ENCODE measurements at places on chromosomes 1 and 21. TPM values are rescaled to one million over a fixed set of nuclear protein-coding genes. Genes with fewer than 3 reads are reported as not detected.
A peak's percentile ranks its signal among the peaks of the same experiment; 100 is the strongest.

DNA sequence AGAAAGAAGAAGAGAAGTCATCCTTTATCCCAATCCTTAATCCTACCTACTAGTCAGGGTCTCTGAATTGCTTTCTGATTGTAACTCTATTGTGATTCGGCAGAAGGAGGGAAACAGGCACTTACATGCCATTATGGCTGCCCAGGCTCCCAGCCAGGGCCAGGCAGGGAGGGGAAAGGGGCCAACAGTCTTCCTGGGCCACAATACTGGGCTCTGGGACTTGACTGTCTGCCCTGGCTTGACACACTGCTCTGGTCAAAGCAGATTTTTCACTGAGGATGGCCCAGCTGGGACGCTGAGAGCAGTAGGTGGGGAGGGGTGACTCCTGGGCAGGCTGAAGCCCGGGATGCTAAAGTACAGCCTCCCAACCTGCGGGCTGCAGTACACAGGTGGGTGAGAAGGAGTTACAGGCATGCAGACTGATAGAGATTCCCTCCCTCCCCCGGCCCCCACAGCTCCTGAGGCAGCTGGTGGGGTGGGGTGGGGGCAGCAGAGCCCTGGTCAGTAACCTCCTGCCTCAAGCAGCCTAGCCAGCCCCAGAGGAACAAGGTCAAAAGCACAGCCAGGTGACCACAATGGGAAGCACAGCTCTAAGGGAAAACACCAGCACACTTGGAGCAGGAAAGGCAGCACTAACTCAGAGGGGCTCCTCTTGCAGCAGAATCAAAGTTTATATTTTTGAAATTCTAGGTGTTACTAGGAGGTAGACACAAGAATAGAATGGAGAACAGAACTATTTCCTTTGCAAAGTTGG lies 25.3 kb downstream of the KCND3 start:
- no peak for DNase-seq

- no peak for DNase-seq
Measured at GRCh38 chr1:104309673-104310072, 560.0 kb downstream of the AMY1C start.

GRCh38 chr1:162128693-162129356 lies 59.3 kb downstream of the NOS1AP start:
- DNase-seq = no peak

DNA sequence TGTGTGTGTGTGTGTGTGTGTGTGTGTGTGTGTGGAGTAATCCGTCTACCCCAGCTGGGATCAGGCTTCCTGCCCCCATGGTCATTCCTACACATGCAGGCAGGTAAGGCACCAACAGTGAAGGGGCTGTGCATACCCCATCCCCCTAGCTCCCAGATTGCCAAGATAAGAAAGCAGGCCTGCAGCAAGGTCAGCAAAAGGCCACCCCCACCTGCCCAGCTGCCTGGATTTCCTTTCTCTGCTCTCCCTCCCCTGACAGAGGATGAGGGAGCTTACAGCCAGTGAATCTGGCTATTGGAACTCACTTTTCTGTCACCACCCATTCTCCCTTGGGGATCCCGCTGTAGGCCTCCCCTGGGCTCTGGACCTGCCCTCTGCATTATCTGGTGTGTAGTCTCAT lies 7.9 kb downstream of the ALX3 start:
- DNase-seq = no peak

DNA sequence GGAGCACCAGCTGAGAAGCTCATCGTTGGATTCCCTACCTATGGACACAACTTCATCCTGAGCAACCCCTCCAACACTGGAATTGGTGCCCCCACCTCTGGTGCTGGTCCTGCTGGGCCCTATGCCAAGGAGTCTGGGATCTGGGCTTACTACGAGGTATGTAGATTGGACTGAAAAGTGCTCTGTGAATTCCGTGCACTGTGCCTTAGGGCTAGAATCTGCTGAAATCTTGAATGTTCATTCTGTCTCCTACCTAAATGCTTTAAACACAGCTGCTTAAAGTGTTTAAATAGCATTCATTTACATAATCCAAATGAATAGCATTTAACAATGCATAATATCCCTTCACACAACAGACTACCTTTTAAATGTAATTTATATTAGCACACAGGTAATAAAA lies 27.9 kb downstream of the CHIA start:
- DNase-seq = no peak

DNA sequence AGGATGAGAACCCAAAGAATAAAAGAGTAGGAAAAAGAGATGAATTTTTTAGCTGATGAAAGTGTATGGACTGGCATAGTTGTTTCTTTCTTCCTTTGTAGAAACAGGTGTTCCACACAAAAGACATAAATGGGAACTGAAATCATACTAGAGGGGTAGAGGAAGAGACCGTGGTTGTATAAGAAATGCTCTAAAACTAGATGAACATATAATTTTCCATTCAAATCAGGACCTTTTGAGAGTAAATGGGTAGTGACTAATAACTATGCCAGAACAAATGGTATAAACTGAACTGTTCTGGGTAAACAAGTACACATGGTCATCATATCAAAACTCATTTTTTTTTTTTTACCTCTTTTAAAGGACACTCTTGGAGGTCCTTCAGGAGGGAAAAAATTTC lies 344.2 kb downstream of the VAV3 start:
- DNase-seq = no peak

- DNase-seq = no peak
Measured at GRCh38 chr1:168888418-168888817, 159.4 kb upstream of the DPT start.

GRCh38 chr1:48960320-48960719 lies 183.6 kb upstream of the BEND5 start:
- no peak for DNase-seq

DNA sequence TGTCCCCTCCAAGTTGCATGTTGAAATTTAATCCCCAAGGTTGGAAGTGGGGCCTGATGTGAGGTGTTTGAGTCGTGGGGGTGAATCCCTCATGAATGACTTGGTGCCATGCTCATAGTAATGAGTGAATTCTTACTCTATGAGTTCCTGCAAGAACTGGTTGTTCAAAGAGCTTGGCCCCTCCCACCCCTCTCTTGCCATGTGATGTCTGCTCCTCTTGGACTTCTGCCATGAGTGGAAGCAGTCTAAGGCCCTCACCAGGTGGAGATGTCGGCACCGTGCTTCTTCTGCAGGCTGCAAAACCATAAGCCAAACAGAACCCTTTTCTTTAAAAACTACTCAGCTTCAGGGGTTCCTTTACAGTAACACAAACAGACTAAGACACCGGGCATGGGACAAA lies 14.3 kb downstream of the G0S2 start:
- DNase-seq = no peak

GRCh38 chr21:42443181-42443785 lies 39.6 kb downstream of the UBASH3A start:
- DNase-seq = no peak

DNA sequence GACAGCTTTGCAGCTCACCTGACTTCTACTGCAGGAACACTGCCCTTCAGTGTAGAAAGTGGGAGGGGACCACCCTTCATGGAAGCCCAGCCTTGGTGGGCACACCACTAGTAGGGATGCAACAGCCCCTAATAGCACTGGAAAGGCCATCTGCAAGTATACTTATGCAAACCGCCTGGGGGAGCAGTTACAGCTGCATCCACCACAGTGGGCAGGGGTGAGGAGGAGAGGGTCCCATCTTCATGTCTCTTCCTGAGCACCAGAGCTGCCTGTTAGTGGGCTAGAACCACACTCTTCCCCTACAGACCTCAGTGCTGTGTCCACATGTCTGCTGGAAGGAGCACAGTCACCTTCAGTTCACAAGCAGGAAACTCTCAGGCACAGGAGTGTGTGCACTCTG lies 66.2 kb upstream of the LHX8 start:
- no peak for DNase-seq

- DNase-seq = no peak
Measured at GRCh38 chr1:198122693-198123092, 34.1 kb upstream of the NEK7 start.

DNA sequence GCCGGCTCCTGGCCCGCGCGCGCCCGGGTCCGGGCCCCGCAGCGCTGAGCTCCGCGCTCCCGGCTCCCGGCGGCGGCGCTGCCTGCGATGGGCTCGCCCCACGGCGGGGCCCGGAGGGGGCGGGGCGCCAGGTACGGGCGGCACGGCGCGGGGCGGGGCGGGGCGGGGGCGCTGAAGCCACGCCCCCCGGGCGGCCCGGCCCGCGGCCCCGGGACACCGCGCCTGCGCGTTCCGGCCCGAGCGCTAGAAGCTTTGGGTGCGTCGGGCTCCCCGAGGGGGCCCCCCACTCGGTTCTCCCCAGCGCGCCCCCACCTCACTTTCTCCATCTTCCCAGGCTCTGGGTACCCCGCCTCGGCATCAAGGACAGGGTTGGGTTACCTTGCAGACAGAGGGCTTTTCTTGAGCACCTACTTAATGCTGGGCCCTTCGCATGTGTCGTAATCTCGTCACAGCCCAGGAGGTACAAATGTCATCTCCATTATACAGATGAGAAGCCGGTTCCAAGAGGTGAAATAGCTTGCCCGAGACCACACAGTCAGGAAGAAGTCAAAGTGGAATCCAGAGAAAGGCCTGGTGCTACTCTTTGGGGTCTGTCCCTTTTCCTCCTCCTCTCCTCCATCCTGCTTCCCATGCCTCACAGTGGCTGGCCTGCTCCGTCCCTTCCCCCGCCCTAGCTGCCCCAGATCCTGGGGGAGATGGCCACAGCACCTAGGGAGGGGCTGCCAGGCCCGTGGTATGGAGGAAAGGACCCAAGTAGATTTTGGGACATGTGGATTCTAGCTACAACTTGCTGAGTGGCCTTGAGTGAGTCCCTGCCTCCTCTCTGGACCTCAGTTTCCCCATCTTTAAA lies 46.5 kb downstream of the RAP1GAP start:
- DNase-seq = peak; percentile 39

GRCh38 chr1:31712068-31712467 lies 8.3 kb upstream of the COL16A1 start:
- DNase-seq = no peak

- DNase-seq = no peak
Measured at GRCh38 chr1:172172352-172172831, 248.1 kb upstream of the C1orf105 start.

GRCh38 chr1:91754348-91754747 lies 131.6 kb downstream of the TGFBR3 start:
- no peak for DNase-seq

The GPN2 gene
- total RNA-seq = 27.8 TPM

The ITLN2 gene
- total RNA-seq = 2.1 TPM

The TMPRSS2 gene
- total RNA-seq = 1.7 TPM

The RAB25 gene
- 3.5 TPM for total RNA-seq

The SELL gene
- 1.8 TPM for total RNA-seq

The PKP1 gene
- 0.07 TPM for total RNA-seq

The ALX3 gene
- not detected for total RNA-seq

The LCE1C gene
- not detected for total RNA-seq

The LCA5L gene
- 0.76 TPM for total RNA-seq

The PLA2G2F gene
- not detected for total RNA-seq

The GBP7 gene
- 0.15 TPM for total RNA-seq

The CDA gene
- total RNA-seq = not detected

The TTC39A gene
- total RNA-seq = 0.48 TPM

The DCDC2B gene
- 13.3 TPM for total RNA-seq

The HAO2 gene
- 0.50 TPM for total RNA-seq

The CD1D gene
- 0.46 TPM for total RNA-seq

All from ovary (tissue), 10 donors.